ENCODE measurements at places on chromosomes 16 and 17.

DNA sequence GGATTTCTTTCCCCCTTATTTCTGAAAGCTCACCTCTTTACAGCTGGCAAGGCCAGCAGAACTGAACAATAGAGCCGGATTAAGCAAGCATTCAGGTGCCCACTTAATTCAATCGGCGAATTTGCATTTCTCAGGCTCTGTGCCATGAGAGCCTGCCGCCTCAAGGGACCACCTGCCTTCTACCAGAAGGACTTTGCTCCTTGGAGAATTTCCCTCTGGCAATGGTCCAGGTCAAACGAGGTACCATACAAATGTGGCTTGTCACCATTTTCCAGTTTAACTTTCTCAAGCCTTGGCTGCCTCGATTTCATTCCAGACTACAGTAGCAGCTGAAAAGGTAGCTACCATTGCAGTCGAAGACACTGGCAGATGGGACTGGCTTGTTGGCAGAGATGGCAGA, 534.0 kb downstream of the MAF start:
- no peak for DNase-seq

GRCh38 chr17:7237266-7237760, 1.9 kb downstream of the PHF23 start:
- no peak for DNase-seq

DNA sequence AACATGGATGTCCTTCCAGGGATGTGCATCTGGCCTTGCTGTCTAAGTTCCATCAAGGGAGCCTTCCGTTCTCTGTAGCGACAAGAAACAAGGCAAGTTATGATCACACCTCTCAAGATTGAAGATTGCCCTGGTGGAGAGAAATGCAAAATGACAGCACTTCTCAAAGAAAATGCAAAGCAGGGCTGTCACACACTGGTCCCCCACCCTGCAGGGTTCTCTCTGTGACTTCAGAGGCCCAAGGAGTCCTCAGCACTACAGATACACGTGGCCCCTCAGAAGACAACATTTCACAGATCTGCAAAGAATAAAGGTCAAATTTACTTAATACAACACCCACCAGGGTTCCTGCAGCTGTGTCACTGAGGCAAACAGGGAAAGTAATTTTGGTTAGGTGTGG, 60.7 kb upstream of the TEX2 start:
- peak; percentile 16 for DNase-seq

GRCh38 chr16:87305505-87306391, 11.4 kb downstream of the C16orf95 start:
- no peak for DNase-seq

- no peak for DNase-seq
These were observed 4.1 kb upstream of the SALL1 start for GRCh38 chr16:51155199-51155607.

DNA sequence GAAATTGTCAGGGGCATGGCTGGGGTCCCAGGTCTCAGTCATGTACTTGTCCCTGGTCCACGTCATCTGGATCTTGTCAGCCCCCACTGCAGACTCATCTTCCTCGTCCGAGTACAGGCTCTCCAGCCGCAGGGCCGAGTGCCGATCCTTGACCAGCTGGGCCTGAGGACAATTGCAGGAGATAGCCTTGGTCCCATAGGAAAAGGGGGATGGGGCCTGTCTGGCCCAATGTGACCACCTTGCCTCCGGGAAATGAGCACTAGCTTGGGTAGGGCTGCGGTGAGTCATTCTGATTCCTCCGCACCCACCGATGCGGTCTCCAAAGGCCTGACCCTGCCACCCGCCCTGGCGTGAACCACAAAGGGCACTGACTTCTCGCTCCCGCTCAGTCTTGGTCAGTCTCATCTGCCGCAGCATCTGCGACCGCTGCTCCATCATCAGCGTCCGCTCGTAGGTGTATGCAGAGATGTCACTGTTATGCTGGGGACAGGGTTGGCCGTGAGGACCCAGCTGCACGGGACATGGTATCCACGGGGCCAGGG, 1.5 kb upstream of the LCAT start:
- no peak for DNase-seq

DNA sequence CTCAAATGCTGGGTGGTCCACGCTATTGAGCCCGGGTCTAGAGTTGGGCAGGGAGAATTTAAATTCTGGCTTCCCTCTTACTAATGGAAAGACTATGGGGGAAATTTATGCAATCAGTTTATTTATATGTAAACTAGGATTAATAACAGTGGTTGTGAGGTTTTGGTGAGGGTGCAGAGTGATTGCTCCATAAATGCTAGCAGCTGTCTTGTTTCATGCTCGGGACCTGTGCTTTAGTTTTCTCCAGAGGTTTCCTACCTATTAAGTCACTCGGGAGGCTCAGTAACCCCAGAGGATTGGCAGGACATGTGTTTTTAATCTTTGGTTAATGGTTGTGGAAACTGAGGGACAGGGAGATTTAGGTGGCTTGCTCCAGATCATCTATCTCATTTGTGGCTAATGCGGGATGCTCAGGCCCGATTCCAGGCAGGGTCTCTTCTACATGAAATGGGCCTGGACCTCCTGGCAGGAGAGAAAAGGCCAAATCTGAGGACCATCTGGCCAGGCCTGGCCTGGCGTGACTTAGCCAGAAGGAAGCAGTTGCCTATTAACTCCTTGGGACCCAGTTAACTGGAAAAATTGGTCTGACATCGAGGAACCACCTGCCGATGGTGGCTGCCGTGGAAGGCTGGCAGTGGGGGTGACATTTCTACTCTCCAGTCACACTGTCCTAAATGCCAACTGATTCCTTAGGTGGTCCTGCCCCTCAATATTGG, 2.1 kb downstream of the PRCD start:
- DNase-seq: no peak

DNA sequence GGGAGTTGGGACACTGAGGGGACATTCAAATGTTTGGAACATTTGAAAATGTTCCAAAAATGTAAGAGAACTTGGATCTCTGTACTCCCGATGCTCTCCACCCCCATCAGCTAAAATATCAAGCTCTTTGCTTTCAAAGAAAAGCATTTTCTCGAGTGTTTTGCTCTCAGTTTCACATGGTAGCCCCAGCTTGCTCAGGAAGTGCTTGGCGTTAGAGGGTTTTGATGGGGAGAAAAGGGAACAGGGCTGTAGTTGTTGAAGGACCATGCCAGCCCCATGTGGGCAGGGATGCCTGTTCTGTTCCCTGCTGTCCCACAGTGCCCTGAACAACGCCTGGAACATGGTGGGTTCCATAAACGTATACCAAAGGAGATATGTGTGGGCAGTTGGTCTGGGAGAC, 37.0 kb downstream of the RAI1 start:
- DNase-seq: no peak

DNA sequence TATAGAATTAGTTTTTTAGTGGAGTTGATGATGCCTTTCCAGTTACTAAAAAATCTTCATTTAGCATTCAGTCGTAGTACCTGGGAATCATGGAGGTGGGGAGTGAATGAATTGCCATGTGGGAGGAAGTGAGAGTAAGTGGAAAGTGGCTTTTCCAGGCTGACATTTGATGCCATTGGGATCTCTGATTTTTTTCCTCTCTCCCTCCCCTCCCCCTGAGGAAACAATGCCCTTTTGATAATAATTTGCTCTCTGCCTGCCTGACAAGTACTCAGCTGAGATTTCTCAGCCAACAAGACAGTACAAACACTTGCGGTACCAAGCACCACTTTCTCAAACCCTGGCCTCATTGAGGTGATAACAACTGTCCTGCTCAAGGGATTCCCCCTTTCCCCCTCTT, 2.2 kb downstream of the UBE2Z start:
- DNase-seq: no peak

DNA sequence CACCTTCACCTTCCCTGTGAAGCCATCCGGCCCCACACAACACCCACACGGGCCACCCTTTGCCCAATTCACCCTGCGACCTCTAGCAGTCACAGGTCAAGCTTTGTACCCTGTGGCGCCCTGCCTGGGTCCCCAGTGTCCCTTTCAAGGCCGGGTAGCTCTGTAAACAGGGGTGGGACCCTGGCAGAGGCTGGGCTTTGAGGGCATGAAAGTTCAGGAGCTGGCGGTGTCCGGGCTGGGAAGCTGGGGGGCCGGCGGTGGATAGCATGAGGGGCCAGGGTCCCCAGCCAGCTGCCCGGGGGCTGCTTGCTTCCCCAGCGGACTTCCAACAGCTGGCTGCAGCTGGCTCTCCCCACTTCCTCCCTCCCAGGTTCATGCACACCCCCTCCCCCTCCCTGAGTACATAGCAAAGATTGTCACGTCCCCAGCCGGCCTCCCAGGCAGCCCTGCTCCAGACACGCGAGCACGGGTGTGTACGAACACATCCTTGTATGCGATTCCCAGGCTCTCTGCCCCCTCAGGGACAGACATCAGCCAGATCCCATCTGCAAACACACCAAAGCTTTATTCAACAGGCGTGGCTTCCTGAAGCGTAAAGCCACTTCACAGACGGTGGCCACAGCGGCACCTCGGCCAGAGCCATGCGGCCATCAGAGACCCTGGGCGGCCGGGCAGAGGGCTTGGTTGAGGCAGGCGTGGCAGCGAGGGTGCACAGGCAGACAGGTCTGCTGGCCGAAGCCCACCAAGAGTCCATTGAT, 8.2 kb downstream of the NTHL1 start:
- no peak for DNase-seq

DNA sequence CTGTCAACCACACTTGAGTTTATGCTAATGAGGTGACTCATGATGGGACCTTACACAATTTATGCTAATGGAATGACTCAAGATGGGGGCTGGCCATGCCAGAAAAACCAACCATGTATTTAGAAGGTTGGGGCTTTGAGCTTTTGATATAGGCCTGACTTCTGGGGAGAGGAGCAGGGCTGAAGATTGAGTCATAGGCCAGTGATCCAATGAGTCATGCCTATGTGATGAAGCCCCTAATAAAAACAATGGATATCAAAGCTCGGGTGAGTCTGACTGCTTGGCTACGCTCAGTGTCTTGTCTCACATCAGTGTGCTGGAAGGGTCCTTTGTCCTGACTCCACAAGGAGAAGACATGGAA, 7.3 kb downstream of the MFSD6L start:
- DNase-seq: no peak
